HEK293T (cell line): ENCODE measurements at places on chromosomes 16 and 17.

- no peak for DNase-seq
Measured at GRCh38 chr17:76720941-76721340, 5.5 kb downstream of the JMJD6 start.

DNA sequence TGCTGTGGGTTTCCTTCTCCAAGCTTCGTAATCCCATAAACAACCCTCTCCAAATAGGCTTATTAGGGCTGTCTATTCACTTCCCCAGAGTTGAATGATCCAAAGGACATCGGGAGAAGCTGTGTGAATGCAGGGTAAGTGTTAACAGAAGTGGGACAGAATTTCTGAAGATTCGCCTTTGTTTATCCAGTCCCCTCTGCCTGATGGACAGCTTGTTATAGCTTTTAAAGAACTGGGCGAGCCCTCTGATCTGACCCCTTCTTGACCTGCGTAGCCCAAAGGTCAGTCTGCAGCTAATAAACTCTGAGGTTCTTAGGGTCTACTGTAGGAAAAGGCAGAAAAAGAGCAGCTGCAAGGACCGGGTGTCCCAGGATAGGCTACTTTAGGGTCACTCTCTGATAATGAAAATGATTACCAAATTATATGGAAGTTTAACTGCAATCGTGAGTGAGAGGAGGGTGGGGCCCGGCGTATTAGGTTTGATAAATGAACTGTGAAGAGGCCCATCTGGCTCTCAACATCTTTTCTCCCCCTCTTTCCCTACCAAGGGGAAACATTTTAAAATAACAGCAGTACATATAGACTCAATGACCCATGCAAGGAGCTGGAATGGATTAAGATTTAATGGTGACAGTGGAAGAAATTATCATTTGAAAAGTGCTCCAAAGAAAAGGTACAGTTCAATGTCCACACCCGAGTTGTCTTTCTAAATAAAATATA lies 233.4 kb downstream of the FTO start:
- no peak for DNase-seq

DNA sequence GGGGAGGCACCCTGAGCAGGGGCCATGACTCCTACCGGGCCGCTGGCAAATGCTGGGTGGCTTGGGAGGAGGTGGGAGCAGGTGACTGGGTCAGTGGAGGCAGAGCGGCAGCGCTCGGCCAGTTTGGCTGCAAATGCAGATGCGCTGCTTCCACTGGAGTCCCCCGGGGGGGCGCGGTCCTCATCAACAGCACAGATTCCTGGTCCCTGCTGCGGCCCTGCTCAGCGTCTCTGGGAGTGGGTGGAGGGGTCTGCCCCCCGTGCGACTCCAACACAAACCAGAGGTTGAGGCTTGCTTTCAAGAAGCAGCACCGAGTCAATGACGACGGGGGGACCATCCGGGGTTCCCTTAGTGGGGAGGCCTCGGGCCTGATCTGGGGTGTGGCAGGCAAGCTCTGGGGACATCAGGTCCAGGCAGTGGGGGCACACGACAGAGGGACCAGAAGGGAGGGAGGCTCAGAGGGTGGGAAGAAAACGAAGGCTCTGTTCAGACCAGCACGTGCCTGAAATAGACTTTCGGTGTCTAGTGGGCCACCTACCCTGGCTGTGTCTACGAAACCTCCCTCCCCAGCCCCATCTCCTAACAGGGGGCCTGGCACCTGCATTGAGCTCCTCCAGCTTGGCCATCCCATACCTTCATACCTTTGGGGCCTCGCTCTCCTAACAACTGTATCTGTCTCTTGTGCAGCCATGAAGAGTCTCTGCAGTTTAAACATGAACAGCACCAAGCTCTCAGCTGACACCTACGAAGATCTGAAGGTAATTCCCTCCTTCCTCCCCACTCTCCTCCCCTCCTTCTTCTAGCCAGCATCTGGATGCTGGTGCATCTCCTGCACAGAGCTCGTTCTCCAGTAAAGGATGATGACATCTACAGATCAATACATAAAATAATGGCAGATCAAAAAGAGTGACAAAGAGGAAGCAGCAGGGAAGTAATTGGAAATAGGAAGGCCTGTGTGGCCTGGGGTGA lies 72.5 kb upstream of the PLCG2 start:
- no peak for DNase-seq

- no peak for DNase-seq
Measured at GRCh38 chr17:55254375-55254774, 10.4 kb upstream of the HLF start.

GRCh38 chr16:28290859-28291254 lies 1.5 kb upstream of the SBK1 start:
- no peak for DNase-seq

GRCh38 chr16:12902511-12903372 lies 1.3 kb downstream of the SHISA9 start:
- no peak for DNase-seq

- no peak for DNase-seq
Measured at GRCh38 chr16:89505204-89506112, 2.7 kb upstream of the SPG7 start.

GRCh38 chr17:28045304-28045703 lies 2.8 kb downstream of the NLK start:
- no peak for DNase-seq

DNA sequence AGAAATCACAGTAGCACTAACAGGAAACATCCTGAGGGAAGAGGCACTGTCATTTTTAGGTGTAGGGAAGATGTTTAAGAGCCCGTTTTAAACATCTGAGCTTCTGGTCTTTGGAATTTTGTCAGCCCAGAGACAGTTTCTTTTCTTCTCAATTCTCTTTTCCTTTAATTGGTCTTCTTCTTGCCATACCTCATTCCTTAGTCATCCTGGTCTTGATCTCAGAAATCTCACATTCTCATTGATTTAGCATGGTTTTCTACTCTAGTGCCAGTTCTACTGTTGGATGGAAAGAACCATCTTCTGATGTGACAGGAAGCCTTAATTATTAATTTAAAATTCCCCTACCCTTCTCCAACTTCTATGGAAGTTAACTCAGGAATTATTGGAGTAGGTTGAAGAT lies 25.4 kb downstream of the BMERB1 start:
- DNase-seq: no peak

GRCh38 chr17:67942810-67943209 lies 53.5 kb downstream of the C17orf58 start:
- peak; percentile 30 for DNase-seq

GRCh38 chr16:77169650-77170236 lies 21.2 kb upstream of the MON1B start:
- DNase-seq: peak; percentile 50
